ENCODE measurements at places on chromosomes 16 and 17.

DNA sequence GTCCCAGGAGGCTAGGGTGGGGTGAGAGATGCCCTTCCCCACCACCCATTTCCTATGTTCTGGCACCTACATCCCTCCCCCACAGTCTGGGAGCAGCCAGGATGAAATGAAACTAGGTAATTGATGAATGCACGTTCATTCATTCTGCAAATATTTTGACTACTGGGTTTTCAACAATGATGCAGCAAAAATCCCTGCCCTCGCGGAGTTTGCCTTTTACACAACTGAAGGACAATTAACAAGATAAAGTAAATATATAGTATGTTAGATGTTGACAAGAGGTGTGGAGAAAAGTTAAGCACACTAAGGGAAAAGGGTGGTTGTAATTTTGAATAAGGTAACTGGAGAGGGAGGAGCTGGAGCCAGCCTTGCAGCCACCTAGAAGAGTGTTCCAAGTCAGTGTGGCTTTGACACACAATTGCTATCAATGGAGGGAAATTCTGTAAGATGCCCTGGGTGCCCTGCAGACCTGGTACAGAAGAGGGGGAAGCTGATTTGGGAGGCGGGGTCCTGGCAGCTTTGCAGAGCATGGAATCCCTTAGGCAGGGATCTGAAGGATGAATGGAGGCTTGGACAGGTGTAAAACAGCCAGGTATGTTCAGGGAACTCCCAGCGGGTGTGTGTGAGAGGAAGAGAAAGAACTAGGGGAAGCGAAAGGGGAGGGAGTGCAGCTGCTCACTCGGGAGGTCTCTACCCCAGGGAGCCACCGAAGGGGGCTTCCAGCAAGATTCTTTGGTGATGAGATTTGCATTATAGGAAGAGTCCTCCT, 2.5 kb downstream of the TMEM92 start:
- no peak for ATAC-seq

DNA sequence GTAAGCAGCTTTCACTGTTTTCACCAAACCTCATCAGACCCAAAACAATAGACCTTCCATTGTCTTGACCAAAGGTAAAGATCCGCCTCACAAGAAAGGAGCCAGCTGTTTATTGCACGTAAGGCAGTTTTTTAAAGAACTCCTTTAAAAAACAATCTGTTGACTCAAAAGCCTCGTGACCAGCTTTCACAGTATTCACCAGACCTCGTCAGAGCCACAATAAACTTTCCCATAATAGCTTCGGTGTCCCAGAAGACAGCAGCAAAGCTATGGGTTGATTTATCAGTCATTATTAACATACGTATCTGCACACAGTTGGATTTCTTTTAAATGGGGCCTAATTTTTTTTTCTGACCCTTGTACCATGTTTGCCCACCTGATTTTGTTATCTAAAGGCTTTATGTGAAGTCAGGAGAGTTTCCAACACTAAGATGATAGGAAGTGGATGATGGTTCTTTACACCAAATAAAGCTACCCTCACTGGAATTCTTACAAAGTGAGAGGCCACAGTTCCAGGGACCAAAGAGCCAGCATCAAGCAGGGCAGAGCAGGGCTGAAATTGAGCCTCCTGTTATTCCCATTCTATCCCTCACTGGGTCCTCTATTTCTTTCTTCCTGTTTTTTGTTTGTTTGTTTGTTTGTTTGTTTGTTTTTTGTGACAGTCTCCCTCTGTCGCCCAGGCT, 17.6 kb upstream of the HELZ start:
- ATAC-seq: peak; percentile 87

- ATAC-seq: no peak
Measured at GRCh38 chr16:55510185-55510805, 1.4 kb downstream of the LPCAT2 start.

DNA sequence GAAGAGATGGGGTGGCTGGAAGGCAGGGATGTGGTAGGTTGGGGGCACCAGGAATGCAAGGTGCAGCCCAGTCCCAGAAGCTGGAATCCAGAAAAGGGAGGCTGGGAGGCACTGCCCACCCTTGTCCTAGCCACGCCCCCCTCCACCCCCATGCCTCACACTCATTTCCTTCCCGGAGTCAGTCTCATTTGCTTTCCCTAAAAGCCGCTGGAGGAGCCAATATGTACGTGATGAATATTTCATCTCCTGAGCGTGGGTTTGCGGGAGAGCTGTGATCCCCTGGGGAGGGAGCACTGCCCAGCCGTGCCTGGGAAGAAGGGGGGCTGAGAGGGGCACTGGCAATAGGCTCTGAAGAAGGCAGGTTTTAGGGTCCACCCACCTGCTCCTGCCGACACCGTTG, 124.5 kb upstream of the LHX1 start:
- peak; percentile 34 for ATAC-seq

DNA sequence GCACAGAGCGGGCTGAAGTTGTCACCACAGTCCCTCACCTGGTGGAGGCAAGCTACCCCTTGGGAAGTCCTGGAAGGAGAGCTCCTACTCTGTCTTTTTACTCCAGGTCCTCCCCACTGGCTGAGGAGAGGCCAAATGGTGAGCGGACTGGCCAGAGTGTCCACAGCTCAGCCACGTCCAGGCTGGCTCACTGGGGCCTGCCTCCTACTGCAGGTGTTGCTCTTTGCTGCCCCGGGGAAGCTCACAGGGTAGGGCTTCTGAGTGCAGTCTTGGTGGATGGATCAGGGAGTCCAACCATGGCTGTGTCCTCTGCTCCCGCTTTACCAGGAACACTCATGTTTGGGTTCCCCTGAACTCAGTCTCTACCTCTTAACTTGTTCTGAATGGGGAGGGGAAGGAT, 2.7 kb downstream of the B9D1 start:
- no peak for ATAC-seq

All from motor neuron (in vitro differentiated cells).